Activated T-cell treated with anti-CD3 and anti-CD28 coated beads, Interleukin-2, amount 50 U/mL, for 72 hours (primary cell): ENCODE measurements at places on chromosomes 7 and 10. TPM values are rescaled to one million over a fixed set of nuclear protein-coding genes. Genes with fewer than 3 reads are reported as not detected.

Gene GPER1
- total RNA-seq = 0.24 TPM

DNA sequence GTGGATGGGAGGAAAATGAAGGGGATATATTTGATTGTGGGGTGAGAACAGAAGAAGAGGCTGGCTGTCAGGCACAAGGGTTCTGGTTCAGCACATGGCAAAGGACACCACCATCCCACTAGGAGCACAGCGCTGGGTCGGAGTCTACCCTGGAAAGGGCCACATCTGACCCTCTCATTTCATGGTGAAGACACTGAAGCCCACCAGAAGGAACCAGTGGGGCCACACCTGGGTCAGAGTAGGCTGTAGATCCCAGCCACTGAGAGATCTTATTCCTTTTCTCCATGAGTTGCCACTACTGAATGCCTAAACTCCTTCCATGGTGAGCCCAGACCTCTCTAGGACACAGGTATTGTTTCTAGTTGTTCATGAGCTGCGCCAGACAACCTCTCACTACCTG, 25.8 kb downstream of the SFTPD start:
- no peak for DNase-seq

- DNase-seq = no peak
Measured at GRCh38 chr7:55066524-55066923, 47.7 kb downstream of the EGFR start.

- DNase-seq = no peak
Measured at GRCh38 chr10:17236468-17237148, 8.6 kb downstream of the VIM start.
